Foreskin fibroblast (primary cell): ENCODE measurements at places on chromosomes 12 and 14.

- DNase-seq, result peak; percentile 84
Measured at GRCh38 chr12:94545935-94546771, 86.5 kb upstream of the CEP83 start.

GRCh38 chr14:59213368-59214315 lies 25.2 kb downstream of the DAAM1 start:
- peak; percentile 3 for DNase-seq

DNA sequence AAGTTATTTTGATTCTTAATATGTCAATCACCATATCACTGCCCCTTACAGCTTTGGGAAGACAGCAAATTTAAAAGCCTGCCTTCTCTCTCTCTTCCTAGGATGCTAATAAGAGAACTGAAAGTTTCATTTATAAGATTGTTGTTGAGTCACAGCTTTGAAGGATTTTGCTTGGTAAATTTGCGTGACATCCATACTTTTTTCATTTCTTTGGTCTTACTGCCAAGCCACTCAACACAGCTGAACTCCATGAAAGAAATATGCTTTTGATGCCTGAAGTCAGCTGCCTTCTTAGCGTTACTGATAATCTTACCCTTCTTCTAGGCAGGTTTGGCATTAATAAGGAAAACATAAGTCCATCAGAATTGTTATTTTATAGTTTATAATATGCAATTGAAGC lies 155.0 kb downstream of the CRADD start:
- DNase-seq, result no peak

DNA sequence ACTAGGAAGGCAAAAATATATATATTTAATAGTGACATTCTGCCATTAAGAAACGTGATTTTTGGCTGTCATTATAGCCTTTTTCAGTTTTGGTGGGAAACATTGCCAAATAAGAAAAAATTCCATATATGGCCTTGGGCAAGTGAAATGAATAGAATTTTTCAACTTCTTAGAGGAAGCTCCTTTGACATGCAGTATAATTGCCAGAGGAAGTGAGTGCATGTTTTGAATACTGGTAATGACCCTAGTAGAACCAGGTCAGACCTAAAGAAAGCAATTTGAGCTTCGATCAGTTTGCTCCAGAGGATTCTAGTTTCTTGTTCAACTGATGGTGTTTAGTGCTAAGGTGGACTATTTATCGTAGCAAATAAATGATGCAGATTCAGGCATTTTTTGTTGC lies 26.2 kb upstream of the TRIM9 start:
- peak; percentile 20 for DNase-seq

- DNase-seq, result no peak
Measured at GRCh38 chr12:133038118-133038709, 905 bp downstream of the ZNF84 start.

GRCh38 chr14:81006266-81006665 lies 50.8 kb downstream of the TSHR start:
- no peak for DNase-seq

GRCh38 chr14:74601982-74602381 lies 10.1 kb downstream of the LTBP2 start:
- no peak for DNase-seq

GRCh38 chr12:86138770-86139169 lies 117.4 kb downstream of the MGAT4C start:
- no peak for DNase-seq

- no peak for DNase-seq
Measured at GRCh38 chr12:81517296-81517695, 241.9 kb downstream of the PPFIA2 start.

DNA sequence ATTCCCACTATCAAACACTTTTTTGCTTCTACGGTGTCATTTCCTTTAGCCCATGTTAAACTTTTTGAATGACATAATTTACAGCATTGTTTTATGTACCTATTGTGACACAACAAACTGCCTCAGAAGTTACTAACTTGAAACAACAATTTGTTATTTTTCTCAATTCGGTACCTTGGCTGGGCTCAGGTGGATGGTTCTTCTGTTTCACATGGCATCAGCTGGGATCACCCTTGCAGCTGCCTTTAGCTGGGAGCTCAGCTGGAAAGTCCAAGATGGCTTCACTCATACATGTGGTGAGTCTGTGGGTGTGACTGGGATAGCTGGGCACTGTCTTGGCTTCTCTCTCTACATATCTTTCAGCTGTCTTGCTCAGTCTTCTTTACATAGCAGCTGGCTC lies 156.0 kb downstream of the GXYLT1 start:
- no peak for DNase-seq

GRCh38 chr12:101697930-101698799 lies 725 bp downstream of the CHPT1 start:
- peak; percentile 29 for DNase-seq

- no peak for DNase-seq
Measured at GRCh38 chr12:42504049-42504448, 85.5 kb downstream of the PRICKLE1 start.

- no peak for DNase-seq
Measured at GRCh38 chr12:89576572-89577220, 50.8 kb upstream of the POC1B start.

GRCh38 chr14:73471582-73472184 lies 13.3 kb upstream of the NUMB start:
- no peak for DNase-seq

GRCh38 chr14:100615736-100616695 lies 28.8 kb upstream of the BEGAIN start:
- no peak for DNase-seq

- DNase-seq, result no peak
Measured at GRCh38 chr12:102811110-102811737, 105.8 kb downstream of the PAH start.

DNA sequence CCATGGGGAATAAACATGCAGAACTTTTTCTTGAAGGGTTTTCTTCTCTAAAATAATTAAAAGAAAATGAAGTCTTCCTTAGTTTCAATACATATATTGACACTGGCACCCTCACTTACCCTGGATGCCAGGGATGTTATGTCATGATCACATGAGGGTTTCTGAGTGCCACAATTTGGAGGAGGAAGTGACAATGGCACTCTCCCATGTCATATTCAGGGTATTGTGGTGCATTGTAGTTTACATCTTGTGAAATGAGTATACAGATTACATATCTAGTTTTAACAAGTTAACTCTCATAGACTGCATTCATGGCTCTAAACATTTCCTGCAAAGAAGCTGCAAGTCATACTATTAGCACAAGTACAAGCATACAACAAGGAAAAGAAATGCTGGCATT lies 37.7 kb downstream of the CCDC177 start:
- DNase-seq, result no peak

DNA sequence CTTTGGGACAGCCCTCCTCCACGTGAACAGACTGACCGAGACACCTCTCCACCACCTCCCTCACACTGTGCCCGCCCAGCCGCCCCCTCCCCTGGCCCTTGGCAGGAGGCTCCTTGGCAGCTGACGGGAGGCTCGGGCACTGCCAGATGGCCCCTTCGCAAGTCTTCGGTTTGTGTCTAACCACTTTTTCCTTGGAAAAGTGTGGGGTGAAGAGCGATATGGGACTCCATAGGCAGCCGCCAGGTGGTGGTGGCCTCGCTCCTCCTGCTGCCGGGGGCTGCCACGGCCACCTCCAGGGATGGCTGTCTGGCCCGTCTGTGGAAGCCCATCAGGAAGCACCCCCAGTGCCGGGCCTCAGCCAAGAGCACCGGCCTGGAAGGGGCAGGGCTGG lies 58.7 kb downstream of the LRCOL1 start:
- no peak for DNase-seq

DNA sequence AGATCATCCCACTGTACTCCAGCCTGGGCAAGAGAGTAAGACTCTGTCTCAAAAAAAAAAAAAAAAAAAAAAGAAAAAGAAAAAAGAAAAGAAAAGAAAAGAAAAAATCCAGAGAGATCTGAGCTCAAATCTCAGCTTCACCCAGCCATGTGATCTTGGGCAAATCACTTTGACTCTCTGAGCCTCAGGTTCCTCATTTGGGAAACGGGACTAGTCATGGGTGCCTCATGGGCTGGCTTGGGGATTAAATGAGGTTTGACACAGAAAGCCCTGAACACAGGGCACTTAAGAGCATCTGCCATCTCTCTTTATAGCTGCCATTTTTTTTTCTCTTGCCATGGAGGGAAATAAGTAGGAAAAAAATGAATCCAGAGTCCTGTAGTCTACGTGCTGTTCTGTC lies 86.2 kb upstream of the MYL2 start:
- no peak for DNase-seq

GRCh38 chr12:111074965-111075364 lies 154.6 kb upstream of the MYL2 start:
- no peak for DNase-seq

DNA sequence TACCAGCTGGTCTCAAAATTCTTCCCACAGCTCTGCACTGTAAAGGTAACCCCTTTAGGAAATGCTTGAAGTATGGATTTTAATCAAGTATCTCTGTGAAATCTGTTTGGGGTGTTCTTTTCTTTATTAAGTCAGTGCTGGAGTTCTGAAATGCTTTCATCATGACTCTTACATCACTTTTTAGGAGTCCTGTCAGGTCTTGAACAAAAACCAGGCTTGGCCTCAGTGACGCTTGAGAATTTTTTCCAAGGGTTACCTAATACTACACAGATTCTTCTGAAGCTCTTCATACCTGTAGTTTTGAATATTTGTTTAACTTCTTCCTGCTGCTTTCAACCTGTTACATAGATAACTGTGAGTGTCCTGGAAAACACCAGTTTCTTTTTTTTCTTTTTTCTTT lies 47.0 kb upstream of the KCNH3 start:
- DNase-seq, result no peak

- no peak for DNase-seq
Measured at GRCh38 chr12:129534966-129535750, 368.7 kb downstream of the TMEM132D start.

GRCh38 chr14:71247106-71247505 lies 339.8 kb downstream of the PCNX1 start:
- DNase-seq, result peak; percentile 36
